ENCODE measurements at places on chromosomes 1 and 21.

DNA sequence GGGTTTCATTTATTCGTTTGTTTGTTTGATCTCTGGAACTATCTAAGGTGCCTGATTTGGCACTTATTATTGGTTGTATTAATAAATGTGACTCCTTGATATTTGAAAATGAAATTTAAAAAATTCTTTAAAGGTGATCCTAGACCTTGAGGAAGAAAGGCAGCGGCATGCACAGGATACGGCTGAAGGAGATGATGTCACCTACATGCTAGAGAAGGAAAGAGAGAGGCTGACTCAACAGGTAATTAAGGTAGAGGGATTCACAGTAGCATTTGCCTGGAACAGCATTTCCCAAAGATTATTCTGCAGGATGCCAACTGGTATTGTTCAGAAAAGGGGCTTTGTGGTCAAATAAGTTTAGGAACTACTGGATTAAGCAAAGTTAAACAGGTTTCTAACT is 54.4 kb upstream of the WNT2B start:
- DNase-seq: no peak

DNA sequence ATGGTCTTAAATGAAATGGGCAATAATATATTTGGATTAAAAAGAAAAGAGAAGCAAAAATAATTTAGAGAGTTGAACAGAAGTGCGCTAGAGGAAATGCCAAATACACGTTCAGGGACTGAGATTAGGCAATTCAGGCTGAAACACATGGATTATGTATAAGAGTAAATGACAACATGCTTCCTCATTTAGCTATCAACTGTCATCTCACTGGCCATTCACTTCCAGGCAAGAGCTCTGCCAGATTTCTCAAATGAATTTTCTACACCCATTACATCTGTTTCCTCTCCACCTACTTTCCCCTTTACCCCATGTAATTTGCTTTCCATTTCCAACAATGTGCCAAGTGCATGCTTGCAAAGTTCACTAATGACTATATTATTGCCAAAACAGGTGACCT is 582.4 kb downstream of the LTN1 start:
- no peak for DNase-seq

GRCh38 chr1:47547753-47548573 is 110.1 kb downstream of the FOXD2 start:
- DNase-seq: no peak

DNA sequence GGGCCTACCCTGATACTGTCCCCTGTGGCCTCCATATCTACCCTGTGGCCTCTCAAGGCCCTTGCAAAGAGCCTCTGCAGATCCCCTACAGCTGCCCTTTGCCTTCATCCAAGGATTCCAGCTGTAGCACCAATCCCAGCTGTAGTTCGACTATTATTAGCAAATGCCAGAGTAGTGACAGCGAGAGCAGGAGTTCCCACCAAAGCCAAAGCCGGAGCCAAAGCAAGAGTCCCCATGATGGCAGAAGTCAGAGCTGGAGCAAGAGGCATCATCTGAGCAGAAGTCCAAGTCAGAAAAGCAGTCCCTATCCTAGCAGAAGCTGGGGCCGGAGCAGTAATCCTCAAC is 2.7 kb downstream of the NSUN4 start:
- no peak for DNase-seq

DNA sequence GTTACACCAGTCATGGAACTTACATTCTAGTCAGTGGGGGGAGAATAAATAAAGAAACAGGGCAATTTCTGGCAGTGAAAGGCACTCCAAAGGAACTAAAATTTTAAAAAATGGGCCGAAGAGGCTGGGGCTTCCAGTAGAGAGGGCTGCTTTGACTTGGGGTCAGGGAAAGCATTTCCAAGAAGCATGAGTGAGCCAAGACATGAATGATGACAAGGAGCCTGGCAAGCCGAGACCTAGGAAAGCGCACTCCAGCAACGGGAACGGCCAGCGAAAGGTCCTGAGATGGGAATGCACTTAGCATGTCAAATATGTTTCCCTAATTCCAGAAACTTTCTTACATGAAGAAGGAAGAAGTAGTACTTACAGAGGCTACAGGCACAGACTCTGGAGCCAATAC is 95.4 kb upstream of the NGF start:
- DNase-seq: no peak

DNA sequence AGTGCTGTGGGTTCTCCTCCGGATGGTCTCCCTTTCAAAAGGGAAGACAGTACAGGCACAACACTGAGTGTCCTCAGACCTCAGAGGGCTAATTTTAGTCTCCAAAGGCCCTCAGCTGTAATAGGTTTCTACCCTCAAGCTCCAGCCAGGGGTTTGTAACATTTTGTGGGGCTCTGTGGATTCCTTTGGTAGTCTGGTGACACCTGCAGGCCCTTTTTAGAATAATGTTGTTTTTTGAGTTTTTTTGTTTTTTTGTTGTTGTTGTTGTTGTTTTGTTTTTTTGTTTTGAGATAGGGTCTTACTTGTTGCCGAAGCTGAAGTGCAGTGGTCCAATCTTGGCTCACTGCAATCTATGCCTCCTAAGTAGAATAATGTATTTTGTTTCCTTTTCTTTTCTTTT is 15.0 kb upstream of the TMEM201 start:
- no peak for DNase-seq

- no peak for DNase-seq
These were observed 470 bp upstream of the MTMR11 start for GRCh38 chr1:149936992-149937705.

GRCh38 chr1:47113178-47113577 is 24.1 kb upstream of the CYP4A22 start:
- no peak for DNase-seq

GRCh38 chr1:91283421-91283726 is 121.3 kb downstream of the HFM1 start:
- DNase-seq: peak; percentile 4

GRCh38 chr1:85464497-85465098 is 361 bp downstream of the DDAH1 start:
- DNase-seq: peak; percentile 15

GRCh38 chr1:173477286-173478093 is at the start of gene PRDX6:
PRDX6 (plus strand) TSS chr1:173477335; CDS start chr1:173477398, 63 bp downstream.
- peak; percentile 84 for DNase-seq

DNA sequence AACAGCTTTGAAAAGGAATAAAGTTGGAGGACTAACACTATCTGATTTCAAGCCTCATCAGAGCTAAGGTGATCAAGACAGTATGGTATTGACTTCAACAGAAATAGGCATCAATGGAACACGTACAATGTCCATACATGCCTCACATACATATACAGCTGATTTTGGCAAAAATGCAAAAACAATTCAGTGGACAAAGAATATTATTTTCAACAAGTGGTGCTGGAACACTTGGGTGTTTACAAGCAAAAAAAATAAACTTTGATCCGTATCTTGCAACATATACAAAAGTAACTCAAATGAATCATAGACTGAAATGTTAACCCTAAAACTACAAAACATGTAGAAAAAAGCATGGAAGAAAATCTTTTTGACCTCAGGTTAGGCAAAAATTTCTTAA is 141.9 kb upstream of the ZC3H11B start:
- DNase-seq: no peak

GRCh38 chr1:159000625-159001024 is 9.1 kb upstream of the IFI16 start:
- DNase-seq: no peak

DNA sequence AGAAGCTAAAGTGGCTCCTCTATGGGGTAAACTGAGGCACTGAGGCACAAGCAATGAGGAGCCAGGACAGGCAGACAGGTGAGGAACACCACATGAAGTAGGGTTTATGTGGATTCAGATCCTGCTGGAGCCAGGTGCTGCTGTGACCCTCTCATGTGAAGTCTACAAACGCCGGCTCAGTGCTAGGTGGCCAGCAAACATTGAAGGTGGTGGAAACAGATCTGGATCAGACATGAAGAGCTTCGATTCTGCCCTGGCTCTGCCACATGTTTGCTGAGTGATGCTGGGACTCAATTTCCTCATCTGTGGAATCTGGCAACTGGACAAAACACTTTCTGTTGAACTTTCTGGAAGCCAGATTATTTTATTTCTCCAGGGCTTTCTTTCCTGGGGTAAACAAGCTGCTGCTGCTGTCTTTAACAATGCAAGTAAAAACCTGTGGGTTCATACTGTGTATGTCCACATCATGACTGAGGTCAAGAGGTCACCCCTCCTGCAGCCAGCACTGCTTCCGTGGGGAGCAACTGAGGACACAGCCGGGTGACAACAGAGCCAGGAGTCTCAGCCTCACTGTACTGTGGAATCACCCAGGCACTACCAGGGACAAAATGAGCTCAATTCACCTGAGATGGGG is 33.3 kb downstream of the HMGB4 start:
- DNase-seq: no peak

DNA sequence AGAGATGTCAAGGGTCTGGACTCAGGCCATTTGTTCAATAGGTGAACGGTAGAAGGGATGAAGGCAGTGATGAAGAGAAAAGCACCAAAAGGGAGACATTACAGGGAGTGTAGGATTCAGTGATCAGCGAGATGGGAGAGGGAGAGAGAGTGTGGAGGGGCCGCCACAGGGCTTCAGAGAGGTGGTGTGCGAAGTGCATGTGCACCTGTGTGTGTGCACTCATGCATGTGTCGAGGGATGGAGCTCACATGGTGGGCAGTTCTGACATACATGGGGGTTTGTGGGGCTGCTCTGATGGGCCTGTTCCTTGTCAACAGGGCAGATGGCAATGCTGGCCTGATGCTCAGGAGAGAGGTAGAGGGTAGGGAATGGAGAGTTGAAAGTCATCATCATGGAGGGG is 11.4 kb upstream of the KCNA2 start:
- no peak for DNase-seq

DNA sequence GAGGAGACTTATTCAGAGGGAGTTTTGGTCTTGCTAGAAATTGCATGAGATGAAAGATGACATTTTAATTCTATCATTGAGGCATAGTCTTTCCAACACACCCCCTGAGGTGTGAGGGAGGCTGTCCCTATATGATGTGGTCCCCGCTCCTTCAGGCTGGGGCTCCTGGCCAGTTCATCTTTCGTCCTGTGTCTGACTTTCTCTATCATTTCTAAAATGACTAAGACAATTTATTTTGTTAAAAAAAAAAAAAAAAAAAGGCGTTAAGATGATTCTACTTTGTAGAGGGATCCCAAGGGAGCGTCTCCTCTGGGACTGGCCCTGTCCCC is 50.5 kb downstream of the PRKCZ start:
- DNase-seq: no peak

DNA sequence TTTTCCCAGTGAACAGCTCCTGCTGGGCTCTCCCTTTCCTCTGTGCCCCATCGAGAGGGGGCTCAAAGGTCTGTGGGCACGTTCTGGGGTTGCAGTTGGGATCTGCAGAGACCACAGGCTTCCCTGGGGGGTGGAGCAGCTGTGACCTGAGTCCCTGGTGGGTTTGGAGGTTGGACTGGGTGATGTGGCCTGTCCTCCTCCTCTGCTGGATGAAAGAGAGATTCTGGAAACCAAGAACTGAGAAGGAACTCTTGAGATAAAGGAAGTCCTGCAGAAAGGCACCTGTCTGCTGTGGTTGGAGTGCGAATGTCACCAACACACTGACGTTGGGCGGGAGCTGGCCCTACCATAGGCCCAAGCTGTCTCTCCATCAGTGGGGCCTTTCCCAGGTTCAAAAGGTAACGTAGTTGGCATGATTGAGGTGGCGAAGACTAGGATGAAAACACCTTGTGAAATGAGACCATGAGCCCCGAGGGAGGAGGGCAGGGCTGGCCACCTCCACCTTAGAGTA is 35.8 kb upstream of the ETV3 start:
- no peak for DNase-seq

DNA sequence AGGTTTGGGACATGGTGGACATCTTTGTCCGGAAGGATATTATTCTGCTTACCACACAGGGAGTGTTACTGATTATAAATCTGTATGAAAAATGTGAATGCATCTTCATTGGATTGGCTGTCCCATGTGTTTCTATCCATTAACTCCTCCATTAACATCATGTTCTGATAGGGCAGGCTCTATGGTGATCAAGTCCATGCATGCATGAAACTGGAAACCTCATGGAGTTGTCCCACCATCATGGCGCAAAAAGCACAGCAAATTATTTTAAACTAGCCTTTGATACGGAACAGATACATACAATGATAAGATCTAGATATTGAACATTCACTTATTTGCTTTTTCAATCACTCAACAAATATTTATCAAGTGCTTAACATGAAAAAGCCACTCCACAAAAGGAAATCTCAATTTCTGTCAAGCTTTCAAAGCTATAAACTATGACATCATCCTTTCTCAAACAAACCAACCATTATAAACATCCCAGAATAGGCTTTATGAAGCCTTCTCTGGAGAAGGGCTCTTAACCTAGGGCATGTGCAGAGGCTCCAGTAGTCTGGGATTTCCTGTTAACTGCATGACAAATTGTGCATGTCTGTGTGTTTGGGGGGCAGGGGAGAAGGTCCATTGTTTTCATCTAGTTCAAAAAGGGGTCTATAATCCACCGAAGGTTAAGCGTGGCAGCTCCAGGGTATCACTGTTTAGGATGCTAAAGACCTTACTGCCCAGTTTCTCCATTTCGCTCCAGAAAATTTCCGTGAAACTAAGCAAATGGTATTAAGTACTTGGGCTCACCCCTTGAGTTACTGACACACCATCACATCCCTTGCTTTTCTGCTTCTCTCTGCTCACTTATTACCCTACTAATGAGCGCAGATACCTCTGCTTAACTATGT is 46.1 kb downstream of the ADAMTS1 start:
- no peak for DNase-seq

DNA sequence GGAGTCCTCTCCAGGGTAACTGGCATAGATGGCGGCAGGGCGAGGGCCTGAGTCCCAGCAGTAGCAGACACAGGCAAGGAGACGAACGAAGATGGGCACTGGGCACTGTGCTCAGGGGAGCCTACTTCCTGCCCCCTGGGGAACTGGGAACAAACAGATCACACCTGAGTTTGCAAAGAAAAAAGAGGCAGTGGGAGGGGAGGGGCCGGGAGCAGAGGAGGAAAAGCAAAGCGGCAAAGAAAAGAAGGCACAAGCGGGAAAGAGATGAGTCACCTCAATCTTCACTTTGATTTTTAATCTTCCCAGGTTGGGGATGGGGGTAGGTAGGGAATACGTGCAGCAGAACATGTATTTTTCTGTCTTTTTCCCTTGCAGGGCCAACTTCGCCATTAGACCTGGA is 44.0 kb downstream of the ZSCAN20 start:
- DNase-seq: no peak

DNA sequence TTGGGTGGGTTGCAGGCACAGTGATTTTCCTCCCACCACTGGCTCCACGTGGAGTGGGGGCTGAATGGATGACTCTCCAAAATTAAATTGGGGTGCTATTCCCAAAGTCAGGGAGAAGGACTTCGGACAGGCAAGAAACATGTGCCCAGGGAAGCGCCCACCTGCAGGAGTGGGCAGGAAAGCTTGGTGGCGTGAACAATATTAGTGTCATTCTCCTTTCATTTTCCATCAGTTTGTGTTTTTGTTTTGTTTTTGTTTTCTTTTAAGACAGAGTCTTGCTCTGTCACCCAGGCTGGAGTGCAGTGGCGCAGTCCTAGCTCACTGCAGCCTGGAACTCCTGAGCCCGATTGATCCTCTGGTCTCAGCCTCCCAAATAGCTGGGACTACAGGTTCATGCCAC is 30.1 kb downstream of the TOMM20 start:
- no peak for DNase-seq
